ENCODE measurements at places on chromosomes 5 and 9.

DNA sequence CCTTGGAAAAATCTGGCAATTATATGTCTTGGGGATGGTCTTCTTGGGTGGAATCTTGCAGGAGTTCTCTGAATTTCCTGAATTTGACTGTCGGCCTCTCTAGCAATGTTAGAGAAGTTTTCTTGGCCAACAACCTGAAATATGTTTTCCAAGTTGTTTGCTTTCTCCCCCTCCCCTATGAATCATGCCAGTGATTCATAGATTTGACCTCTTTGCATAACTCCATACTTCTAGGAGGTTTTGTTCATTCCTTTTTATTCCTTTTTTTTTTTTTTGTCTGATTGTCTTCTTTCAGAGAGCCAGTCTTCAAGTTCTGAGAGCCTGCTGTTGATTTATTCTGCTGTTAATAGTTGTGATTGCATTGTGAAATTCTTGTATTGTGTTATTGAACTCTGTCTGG is 56.7 kb upstream of the SLC44A1 start:
- no peak for DNase-seq

DNA sequence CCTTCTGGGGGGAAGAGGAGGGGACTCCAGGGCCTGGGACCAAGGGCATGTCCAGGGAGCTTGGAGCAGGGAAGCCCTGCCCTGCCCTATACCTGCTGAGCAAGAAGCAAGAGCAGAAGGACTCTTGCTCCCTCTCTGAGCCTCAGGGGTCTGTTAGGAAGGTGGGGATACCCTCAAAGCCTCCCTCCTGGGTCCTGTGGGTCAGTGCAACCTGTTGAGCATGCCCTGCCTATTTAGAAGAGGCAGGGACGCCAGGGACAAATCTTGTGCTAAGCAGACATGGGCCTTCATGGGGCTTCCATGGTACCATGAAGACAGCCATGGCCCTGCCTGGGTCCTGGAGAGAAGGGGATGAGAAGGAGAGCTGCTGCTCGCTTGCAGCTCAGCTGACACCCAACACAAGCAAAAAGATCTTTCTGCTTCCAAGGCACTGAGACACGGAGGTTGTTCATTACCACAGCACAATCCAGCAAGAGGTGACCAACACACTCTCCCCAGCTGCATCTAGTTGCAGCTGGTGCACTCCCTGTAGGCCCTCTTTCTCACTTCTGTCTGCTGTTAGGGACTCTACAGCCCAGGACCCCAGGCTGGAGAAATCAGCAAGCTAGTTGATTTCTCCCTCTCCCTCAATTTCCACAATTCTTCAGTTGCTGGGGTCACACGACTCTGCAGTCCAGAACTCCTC is 39.3 kb downstream of the C9orf50 start:
- no peak for DNase-seq

DNA sequence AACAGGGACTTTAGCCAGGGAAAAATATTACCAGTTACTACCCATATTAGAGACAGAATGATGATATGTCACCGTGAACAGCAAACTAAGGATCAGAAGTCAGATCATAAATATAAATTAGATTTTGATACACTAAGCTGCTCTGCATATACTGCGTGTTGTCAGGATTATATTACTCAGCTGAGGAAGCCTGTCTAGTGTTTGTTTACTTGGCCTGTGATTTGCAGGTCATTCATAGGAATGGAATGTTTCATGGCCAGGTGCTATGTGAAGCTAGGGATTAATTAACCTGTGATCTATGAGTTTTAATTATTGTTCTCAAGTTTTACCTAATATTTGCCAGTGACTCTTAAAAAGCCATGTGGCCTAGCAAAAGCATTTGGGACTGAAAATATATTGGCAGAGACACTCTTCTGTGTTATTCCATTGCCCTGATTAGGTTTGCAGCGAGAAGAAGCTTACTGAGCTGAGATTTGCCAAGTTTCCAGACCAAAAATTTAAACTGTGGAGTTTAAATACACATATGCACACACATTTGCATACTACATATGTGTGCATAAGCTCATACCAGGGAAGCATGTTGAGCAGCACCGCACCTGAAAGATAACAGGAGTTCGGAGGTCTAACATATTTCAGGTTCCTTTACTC is 496.3 kb upstream of the GRIA1 start:
- DNase-seq = no peak

GRCh38 chr5:112479418-112479817 is 60.3 kb upstream of the EPB41L4A start:
- no peak for DNase-seq

GRCh38 chr9:88782931-88783710 is 208.1 kb upstream of the S1PR3 start:
- no peak for DNase-seq

- DNase-seq = peak; percentile 78
Measured at GRCh38 chr9:137077010-137077747, at the start of gene UAP1L1. Gene UAP1L1 (plus strand): TSS chr9:137077517. CDS start chr9:137077533, 16 bp downstream.

DNA sequence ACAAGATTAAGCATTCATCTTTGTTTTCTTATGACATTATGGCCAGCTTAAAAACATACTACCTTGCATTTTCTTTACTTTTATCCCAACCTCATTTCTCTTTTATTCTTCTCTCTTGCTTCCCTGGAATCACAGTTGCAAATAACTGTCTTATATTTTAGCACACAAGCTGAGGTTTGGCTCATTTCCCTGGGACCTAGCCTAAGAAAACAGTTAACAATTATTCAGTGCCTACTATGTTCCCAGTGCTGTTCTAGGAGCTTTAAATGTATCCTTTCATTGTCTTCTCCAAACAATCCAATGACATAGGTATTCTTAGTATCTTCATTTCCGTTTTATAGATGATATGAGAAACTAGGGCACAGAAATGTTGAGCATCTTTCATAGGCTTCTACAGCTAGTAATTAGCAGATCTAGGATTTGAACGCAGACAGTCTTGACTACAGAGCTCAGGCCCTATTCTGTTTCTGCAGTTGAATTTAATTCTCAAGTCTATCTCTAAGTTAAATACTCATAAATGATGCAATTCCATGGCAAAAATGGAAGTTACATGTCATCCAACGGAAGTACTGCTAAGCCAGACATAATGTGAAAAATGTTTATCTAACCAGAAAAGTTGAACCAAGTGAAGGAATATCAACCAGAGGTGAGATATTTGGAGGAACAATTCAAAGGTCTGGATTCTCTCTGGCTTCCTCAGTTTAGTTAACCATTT is 52.3 kb upstream of the MTAP start:
- DNase-seq = no peak

GRCh38 chr9:131259432-131259898 is 16.8 kb downstream of the FAM78A start:
- no peak for DNase-seq

GRCh38 chr5:115766608-115767007 is 49.9 kb downstream of the CDO1 start:
- DNase-seq = no peak

DNA sequence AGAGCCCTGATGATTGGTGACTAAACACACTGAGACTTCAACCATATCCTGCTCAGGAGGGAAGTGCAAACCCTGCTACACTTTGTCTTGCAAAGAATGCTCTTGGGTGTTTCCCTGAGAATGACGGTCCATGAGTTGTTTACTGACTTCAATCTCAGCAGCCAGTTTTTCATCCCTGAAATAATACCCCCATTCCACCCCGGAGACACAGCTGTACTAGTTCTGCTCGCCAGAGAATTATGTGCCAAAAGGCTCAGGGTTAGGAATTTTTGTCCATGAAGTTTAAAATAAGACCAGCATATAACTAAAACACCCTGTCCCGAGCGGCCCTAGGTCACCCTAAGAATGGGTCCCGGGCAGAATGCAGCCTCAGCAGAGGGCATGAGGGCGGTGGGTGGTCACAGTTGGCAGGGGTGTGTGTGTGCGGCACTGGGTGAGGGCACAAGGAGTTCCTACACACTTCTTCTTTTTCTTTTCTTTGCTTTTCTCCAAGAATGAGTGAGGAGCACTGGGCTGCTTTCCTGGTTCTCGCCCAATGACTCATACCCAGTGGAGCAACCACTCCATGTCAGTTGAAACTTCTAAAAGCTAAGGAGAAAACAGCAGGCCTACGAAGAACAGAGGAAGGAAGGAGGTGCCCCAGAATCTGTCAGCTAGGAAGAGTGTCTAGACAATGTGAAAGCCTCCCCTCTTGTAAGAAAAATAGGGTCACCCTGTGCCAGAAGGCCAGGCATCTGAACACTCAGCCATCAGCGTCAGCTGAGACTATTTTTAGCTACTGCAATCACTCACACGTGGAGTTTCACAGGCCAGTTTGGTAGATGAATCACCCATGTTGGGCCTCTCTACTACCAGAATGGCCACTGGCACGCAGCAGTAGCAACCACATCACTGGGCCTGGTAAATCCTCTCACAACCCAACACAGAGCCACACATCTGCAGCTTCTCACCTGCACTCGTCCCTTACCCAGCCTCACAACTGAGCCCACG is 105.9 kb downstream of the DPYSL3 start:
- DNase-seq = no peak

DNA sequence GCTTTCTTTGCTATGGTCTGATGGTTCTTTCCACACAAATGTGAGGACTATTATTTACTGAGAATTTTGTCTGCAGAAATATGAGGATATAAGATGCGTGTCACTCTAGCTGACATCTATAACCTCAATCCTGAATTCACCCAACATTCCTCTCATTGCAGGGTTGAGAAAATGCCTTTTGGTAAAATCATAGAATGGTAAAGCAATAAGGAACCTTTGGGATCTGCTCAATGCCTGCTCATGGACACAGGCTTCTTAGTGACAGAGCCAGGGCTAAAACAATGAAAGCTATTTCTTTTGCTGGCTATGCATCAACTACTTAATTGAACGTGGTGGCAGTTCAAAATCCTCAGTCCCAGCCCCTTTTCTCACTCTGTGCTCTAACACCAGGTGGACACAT is 199.6 kb downstream of the GAS1 start:
- DNase-seq = no peak

DNA sequence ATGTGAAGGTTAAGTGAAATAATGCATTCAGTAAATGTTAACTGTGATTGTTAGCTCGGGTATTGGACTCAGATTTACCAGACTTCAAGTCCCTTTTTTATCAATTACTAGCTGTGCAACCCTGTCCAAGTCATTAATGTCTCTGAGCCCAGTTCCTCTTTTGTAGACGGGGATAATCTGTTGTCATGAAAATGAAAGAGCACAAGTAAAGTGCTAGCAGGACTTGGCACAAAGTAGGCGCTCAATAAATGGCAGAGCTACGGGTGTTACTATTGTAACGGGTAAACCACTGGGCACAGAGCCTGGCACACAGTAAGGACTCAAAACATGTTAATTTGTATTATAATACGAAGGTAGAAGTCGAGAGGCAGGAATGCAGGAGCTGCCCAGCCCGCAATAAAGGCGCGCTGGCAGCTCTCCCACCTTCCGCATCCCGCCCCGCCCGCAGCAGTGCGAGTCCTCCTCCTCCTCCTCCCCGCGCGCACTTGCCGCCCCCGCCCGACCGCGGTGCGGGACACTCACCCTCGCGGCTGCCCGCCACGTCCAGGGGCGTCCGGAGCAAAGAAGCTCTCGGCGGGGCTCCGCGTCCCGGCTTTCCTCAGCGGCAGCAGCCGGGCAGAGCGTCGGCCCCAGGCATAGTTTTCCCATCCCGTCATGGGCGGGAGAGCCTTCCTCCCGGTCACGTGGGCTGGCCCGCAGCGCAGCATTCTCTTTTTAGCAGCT is at the start of gene C1QTNF2:
Gene C1QTNF2, minus strand, starts transcription at position 637 of the 723 bp plus-strand sequence. CDS start 15,615 bp downstream, outside the sequence.
- no peak for DNase-seq

GRCh38 chr5:143024228-143024920 is 254.2 kb downstream of the ARHGAP26 start:
- no peak for DNase-seq

DNA sequence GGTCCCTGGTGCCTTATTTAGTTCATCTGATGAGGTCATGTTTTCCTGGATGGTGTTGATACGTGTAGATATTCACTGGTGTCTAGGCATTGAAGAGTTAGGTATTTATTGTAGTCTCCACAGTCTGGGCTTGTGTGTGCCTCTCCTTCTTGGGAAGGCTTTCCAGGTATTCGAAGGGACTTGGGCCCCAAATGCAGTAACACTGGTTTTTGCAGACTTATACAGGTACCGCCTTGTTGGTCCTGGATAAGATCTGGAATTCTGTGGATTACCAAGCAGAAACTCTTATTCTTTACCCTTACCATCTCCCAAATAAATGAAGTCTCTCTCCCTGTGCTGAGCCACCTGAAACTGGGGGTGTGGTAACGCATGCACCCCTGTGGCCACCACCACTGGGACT is 34.1 kb downstream of the MEGF9 start:
- DNase-seq = no peak

- no peak for DNase-seq
Measured at GRCh38 chr9:96129747-96130146, 172.2 kb downstream of the HSD17B3 start.

DNA sequence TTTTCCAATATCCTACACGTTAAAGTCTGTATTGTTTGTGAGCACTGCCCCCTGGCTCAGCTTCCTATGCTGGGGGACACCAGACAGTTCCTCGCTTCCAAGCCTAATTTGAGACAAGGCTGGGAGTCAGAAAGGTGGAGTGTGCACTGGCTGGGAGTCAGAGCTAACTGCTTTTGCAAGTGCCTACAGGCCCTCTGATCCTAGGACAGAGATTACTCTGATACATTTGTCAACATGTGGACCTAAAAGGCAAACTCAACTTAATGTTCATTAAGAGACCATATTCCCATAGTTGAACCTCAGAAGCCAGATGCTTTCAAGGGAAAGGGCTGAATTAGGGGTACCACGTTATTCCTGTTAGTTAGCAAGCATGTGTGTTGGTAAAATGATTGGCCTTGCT is 80.8 kb downstream of the NIPSNAP3B start:
- DNase-seq = no peak

- no peak for DNase-seq
Measured at GRCh38 chr5:68565427-68565826, 349.9 kb downstream of the PIK3R1 start.
